ENCODE measurements at places on chromosomes 2 and 18.

DNA sequence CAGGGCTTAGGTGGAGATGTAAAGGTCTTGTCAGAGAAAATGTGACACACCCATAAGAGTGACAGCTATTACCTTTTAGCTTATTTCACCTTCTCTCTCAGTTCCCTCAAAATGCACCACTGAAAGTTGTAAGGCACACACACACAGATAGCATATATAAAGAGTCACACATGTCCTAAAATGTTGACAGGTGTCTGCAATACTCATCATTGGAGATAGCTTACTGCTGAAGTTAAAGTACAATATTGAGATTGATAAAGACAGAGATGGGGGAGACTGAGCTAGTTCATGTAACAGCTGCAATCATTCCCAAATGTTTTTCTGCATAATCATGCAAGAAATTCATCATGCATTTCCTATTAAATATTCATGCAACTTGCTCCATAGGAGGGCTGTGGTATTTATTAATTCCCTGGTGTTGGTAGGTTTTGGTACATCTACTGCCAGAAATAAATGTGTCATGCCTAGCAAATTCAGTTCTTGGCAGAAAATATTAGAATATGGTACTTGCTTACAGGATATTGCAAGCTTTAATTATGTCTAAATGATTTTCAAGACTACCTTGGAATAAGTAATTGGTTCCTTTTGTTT lies 118.8 kb upstream of the RBMS1 start:
- DNase-seq = no peak

GRCh38 chr2:82282111-82282882 lies 1977.7 kb upstream of the LRRTM1 start:
- DNase-seq = no peak

DNA sequence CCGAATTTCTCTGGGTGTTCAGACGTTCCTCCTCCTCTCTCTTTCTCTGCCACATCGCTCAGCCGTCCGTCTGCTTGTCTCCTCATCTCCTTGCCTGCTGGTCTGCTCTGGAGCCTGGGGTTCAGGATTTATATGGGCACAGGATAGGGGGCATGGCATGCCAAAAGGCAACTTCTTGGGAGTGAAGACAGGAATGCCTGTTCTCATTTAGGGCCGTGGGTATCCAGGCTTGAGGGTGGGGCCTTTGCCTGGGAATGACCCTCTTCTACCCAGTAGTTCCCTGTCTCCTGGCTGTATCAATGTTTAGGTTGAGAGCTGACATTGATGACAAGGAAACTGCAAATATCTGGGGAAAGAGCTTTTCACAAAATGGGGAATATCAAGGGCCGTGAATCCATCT lies 98.0 kb downstream of the HRH4 start:
- no peak for DNase-seq

DNA sequence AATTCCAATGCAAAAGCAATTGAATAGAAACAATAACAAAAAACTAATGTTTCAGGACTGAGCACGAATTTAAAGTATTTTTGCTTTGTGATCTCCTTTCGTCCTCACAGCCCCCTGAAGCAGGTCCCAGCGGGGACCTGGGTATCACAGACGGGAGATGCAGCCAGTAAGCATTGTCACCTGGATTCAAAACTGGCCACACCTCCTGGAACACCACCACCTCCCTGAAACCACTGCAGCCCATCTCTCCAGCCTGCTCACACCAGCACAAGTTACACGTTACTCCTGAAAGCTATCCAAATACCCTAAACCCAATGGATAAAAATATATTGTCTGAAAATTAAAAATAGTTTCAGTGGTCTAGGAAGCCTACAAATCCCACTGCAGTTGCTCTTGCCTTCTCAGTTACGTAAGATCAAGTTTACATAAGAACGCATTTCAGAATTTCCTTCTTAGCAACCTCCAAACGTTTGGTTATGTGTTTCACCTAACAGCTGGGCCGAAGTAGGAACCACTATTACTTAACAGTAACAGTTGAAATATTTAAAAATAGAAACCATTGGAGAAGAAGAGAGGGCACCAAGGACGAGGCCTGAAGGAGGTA lies 178.0 kb downstream of the HDAC4 start:
- no peak for DNase-seq

DNA sequence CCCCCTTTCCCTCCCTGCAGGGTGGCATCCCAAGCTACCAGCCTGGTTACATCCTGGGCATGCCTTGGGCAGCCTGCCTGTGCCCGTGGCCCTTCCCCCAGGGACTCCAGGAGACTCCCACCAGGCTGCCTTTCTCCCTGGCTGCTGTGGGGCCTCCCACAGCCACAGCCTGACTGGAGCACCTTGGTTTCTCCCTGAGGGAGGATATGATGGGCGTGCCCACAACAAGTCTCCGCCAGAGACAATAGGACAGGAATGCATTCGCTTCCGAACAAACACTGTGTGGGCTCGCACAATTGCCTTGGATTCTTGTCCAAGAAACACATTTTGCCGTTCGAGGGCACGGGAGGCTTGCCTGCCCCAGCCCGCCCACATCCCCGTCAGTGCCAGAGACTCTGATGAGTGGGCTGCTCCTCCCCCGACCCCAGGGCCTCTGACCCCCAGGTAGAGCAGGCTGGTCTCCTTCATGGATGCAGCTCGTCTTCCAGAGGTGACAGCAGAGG lies 102.1 kb downstream of the SMAD7 start:
- DNase-seq = no peak

DNA sequence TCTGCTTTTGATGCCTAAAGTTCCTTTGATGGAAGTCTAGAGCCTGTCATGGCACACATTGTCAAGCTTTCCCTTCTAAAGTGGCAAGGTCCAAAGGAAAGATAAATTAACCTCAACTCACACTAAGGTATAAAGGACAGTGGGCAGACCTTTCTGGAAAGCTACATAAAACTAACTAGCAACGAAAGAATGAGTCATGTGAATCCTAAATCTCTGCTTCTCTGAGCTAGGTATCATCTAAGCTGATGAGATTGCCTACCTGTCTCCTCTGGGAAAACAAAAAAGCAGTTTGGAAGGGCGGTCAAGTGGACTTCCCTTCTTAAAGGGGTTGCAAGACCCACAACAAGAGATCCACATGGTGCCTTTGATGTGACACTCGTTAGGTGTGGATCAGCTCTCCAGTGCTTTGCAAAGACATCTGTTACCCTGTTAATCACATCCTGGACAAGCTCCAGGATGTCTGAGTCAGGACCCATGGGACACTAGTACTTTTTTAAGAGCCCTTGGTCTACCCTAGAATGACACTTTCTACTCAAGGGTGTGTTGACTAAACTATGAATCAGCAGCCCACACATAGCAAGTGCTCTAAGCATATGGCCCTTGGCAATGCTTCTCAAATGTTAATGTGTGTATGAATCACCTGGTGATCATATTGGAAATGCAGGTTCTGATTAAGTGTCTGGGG lies 173.5 kb downstream of the ALK start:
- no peak for DNase-seq

DNA sequence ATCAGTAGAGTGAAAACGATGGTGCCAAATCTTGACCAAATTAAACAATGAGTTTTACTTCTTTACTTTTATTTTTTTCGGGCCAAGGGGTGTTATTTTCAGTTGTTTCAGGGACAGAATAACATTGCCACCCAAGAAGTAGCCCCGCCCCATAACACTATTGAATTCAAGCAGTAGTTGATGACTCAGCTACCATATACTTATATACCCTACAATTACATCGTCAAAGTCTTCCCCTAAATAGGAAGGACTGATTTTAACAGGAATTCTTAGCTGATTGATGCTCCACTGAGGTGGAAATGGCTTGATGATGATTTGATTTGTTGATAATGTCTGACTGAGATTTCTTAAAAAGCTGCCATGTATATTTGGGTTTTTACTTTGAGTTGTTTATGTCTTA lies 24.7 kb downstream of the LYPD6B start:
- DNase-seq = no peak

DNA sequence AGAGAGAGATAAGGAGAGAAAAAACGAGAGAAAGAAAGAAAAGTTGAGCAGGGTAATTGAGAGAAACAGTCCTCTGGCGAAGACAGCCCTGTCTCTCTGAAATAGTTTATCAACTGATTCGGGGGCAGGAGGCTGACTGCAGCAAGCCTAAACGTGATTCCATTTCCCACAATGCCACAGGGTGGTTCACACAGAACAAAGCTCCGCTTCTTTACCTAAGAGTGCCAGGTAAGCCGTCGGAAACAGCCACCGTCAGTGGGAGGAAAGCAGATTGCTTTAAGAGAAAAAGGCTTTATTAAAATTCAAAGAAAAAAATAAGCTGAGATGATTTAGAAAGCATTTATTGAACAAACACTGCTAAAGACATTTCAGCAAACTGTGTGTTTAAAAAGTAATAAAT lies 271.4 kb upstream of the POU3F3 start:
- DNase-seq = no peak

GRCh38 chr2:225040856-225041206 lies 1.4 kb downstream of the DOCK10 start:
- no peak for DNase-seq

GRCh38 chr2:146131785-146132184 lies 1611.9 kb upstream of the ZEB2 start:
- DNase-seq = no peak

DNA sequence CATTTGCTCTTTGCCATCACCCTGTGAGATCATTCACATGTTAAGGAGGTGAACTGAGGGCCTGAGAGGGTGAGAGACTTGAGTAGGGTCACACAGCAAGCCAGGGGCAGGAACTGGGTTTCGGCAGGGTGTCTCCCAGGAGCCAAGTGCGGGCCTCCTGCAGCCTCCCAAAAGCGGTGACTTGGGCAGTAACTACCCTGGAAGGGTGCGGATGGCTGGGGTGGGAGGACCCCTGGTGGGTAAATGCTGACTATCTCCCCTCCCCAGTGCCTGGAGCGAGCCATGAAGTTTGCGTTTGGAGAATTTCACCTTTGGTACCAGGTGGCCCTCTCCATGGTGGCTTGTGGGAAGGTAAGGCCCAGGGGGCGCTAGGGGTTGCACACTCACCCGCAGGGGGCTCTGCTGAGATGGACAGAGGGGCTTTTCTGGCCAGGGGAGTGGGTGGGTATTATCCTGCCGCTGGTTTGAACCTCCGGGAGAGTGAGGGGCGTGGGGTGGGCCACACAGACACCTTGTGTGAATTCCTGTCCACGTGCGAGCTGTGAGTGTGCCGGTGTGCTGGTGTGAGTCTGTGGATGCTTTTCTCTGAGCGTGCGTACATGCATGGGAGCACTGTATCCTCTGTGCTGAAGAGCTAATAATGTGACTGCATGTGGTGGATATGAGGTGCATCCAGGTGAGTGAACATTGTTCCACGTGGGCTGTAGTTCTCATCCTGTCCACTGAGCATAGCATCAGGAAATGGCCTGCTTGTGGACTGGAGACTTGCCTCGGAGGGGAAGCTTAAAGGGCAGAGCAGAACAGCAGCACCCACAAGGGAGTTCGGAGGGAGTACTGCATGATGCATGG lies 91.0 kb upstream of the MCFD2 start:
- no peak for DNase-seq

DNA sequence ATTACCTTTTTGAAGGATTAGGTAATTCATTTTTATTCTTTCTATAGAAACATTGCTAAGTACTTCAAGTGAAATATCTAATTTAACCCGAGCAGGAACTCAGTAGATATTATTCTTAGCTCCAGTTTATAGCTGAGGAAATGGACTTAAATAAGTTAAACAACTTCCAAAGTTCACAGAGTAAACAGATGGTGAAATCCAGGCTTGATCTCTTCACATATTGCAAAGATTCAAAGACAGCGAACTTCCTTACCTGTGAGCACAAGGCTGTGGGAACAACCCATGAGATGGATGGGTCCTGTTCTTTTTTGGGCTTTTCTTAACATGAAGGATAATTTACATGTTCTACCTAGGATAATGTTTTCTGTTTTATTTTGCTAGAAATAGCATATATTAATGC lies 439.0 kb downstream of the IRS1 start:
- no peak for DNase-seq

GRCh38 chr18:48203961-48204666 lies 205.1 kb downstream of the ZBTB7C start:
- DNase-seq = no peak

DNA sequence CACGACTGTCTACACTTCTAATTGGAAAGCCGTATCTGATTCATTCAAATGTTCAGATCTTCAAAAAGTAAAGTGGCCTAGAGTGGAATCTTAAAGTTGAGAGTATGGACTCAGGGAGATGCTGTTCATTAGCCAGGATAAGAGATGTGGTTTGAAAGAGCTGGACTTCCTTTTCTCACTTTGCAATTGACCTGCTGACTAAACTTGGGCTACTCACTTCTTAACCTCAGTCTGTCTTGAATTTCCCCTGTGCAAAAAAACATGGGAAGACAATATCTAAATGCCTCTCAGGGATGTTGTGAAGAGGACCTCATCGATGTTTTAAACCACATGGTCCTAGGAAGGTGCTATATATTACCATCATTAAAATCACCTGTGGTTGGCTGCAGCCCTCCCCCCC lies 64.1 kb downstream of the BCL2 start:
- no peak for DNase-seq

DNA sequence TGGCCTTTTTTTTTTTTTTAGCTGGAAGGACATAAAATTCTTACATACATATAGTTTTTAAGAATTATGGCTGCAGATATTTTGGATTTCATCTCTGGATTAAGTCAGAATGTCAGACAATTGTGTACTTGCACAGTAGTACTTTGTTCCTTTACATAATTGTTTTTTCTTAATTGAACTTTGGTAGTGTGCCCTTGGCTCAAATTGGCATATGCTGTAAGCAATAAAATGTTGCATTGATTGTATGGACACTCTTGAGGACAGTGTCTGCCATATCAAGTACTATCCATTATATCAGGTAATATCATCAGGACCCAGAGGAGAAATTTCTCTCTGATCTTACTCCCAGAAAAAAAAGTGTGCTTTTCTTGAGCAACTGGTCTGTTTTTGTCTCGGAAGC lies 15.3 kb downstream of the ZC3H6 start:
- no peak for DNase-seq

DNA sequence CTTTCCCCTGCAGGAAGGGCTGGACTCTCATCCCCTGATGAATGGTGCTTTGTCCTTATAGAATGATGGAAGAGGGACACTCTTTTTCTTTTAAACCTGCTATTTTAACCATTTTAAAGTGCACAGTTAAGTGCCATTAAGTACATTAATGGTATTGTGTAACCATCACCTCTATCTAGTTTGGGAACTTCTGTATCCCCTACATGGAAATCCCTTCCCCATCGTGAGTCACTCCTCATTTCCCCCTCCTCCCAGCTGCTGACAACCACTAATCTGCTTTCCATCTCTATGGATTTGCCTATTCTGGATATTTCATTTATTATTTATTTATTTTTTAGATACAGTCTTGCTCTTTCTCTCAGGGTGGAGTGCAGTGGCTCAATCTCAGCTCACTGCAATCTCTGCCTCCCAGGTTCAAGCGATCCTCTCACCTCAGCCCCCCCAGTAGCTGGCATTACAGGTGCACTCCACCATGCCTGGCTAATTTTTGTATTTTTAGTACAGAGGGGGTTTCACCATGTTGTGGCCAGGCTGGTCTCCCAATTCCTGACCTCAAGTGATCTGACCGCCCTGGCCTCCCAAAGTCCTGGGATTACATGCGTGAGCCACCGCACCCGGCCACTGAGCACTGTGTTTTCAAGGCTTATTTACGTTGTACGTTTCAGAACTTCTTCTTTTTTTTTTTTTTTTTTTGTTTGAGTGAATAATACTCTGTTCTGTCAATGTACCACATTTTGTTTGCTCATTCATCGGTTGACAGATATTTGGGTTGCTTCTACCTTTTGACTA lies 15.8 kb downstream of the DGKD start:
- DNase-seq = no peak

- no peak for DNase-seq
Observed at GRCh38 chr2:14543284-14543683, 89.2 kb upstream of the LRATD1 start.

Measured in activated gamma-delta T cell (primary cell).